ENCODE measurements at places on chromosomes 11 and 22.

- peak; percentile 50 for DNase-seq
Measured at GRCh38 chr11:67119585-67120391, 725 bp downstream of the KDM2A start.

GRCh38 chr11:10307400-10308200 lies 2.7 kb downstream of the ADM start:
- DNase-seq: peak; percentile 86

DNA sequence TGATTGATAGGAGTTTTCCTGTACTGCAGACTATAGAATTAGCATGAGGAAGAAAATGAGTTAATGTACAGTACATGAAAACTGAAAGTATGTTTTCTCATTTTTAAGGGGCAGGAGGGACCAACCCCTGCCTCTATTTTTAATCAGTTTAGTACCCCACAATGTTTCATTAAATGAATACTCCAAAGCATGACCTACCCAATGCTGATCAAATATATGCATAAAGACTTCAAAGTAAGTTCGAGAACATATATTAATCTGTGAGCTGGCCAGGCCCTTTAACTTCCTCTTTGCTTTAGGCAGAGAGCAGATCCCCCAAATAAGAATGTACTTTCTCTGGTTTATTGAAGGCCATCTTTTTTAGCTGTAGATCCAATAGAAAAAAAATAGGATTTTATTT lies 161.0 kb downstream of the FCHSD2 start:
- DNase-seq: no peak

GRCh38 chr11:66768818-66769217 lies 39.8 kb upstream of the SPTBN2 start:
- DNase-seq: no peak

DNA sequence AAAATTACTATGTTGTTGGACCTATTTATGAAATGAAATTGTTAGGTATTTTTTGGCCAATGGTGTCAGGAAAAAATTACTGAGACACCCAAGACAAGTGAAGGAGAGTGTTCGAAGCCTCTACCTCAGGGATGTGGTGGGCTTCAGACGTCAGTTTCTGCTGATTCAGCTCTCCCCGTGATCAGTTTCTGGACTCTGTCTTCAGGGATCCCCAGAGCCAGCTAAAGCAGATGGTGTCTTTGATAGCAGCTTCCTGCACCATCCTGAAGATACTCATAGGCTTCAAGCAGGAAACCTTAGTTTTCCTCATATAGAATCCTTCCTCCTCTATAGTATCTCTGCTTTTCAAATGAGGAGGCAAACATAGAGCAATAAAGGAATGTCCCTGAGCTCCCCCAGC lies 7.4 kb downstream of the CD248 start:
- no peak for DNase-seq

DNA sequence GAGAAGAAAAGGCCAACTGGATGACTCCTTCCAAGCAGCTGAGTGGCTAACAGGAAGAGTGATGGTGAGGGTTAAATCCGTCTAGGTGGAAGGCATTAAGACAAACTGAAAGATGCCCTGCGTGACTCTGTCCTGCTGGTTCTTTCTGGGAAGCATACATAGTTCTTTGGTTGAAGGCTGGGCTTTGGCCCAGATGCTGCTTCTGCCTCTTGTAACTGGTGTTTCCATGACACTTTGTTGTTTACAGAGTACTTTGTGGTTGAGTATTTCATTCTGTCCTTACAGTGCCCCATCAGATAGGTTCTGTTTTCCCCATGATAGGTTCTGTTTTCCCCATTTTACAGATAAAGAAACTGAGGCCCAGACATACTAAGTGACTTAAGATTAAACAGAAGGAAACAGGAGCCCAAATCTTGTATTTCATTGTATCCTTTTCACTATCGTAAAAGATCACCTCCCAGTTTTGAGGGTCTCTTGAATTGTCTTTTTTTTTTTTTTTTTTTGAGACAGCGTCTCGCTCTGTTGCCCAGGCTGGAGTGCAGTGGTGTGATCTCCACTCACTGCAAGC lies 124.3 kb upstream of the RASSF10 start:
- no peak for DNase-seq

DNA sequence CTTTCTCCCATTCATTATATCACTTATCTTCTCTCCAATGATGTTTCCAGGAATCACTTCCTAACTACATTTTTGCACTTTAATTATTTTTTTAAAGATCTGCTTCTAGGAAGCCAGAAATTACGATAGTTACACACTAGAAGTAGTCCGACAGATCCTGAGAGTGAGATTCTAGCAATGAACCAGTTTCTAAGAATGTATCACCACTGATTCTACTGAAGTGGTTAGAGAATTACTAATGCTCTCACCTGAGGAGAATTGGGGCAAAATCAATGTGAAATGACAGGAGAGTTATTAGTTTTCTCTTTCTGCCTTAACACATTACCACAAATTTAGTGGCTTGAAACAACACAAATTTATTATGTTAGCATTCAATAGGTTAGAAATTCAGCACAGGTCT lies 241.2 kb downstream of the CASP12 start:
- DNase-seq: no peak

DNA sequence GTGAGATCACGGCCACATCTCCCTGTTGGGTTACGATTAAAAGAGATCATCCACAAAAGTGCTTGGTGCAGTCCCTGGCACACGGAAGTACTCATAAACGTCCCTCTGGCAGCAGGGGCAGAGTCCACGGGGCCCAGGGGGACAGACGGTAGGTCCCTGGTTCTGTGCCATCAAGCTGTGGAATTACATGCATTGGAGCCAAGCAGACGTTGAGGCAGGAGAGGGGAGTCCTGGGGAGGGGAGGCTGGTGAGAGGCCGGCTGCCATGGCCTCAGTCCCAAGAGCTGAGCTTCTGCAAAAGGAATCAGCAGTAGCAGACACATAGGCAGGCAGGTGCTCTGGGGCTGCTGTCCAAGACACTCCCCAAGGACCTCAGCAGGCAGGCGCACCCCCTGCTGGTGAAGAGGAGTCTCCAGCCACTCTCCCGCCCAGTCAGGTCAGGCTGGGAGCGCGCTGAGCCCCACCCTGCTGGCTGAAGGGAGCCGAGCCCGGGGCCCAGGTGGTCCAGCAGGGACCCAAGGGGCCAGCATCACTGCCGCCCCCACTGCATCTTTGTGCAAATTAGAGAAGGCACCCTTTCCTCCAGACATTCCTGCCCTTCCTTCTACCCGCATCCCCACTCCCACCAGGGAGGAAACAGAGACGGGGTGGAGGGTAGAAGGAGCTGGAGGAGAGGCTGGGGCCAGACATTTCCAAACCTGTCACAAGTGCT lies 7.6 kb upstream of the KCTD17 start:
- peak; percentile 62 for DNase-seq

- DNase-seq: no peak
Measured at GRCh38 chr11:125346179-125346530, 149.9 kb downstream of the FEZ1 start.

- no peak for DNase-seq
Measured at GRCh38 chr11:132032555-132032954, 662.1 kb downstream of the NTM start.

Data from activated T-cell treated with anti-CD3 and anti-CD28 coated beads, Interleukin-2, amount 50 U/mL, for 72 hours (primary cell).